NCI-H2081 (cell line): ENCODE measurements at places on chromosomes 3 and 15.
A peak's percentile ranks its signal among the peaks of the same experiment; 100 is the strongest.

DNA sequence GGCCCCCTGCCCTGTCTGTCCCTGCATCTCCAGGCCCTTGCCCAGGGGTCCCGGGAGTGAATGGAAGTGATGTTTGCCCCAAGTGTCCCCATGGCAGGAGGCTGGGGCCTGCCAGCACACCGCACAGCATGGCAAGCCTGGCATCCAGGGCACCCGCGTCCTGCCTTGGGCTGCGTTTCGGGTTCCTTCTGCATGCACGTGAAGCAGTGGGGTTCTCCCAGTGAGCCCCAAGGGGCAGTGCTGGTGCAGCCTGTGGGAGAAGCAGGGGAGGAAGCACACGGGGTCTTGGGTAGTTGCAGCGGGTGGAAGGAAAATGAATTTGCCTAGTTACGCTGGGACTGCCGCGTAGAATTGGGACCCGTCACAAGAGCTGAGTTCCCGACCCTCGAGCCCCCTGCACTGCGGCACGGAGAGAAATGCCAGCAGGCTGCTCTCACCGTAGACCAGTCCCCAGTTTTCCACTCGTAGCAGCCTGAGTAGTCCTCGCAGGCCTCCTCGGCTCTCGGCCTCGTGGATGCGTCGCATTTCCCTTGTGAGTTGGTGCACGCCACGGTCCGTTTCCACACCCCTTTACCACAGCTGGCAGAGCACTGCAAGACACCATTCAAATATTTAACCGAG, 259.5 kb upstream of the LYSMD4 start:
- no peak for DNase-seq

DNA sequence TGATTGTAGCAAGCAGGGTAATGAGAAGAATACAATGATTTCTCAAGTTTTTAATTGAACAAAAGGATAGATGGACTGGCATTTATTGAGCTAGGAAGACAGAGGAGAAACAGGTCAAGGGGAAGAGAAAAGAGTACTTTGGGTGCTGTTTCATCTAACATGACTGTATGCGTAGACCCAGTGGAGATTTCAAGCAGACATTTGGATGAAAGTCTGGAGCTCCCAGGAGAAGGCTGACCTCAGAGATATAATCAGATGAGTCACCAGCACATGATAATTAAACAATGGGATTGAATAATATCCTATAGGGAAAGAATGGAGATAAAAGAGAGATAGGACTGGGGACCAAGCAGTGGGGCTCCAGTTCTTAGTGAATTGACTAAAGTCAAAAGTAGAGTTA, 194.9 kb downstream of the ARRDC4 start:
- DNase-seq = no peak

GRCh38 chr3:113186566-113186965, 24.8 kb upstream of the BOC start:
- no peak for DNase-seq

DNA sequence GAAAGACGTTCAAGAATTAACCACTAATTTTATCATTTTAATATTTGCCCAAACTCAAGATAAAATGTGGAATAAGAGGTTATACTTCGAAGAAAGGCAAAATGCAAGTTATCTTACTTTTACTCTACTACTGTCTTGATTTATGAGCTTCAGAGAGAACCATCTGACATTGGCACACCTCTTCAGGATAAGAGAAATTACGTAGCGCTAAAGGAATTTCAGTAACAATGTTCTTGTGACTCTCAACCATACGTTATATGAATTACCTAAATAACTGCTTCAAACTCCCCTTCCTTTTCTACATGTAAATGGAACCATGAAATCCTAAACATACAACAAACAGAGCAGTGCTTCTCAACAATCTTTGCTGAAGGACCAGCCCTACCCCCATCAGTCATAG, 96.8 kb downstream of the ZNF385D start:
- DNase-seq = no peak

GRCh38 chr3:103218146-103218545, 783.3 kb downstream of the ZPLD1 start:
- no peak for DNase-seq

GRCh38 chr3:160486459-160486869, 36.9 kb upstream of the TRIM59 start:
- peak; percentile 34 for DNase-seq

DNA sequence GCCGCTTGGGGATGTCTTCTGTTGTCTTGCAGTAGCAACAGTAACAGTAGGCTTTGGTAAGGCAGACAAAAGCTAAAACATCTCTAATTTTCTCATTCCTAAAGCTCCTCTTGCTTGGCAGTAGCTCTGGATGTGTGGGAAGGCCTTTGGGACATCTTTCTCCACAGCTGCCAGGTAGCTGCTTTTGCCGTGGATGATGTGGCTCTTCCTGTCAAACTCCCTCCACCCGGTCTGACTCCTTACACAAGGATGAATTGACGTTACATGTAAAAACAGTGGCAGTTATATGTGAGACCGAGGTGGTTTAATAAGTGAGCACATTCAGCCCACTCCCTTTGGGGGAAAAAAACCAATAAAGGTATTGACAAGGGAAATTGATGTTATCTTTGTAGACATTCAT, 309.1 kb downstream of the TUSC7 start:
- no peak for DNase-seq

GRCh38 chr3:26657348-26657976, 34.9 kb downstream of the LRRC3B start:
- DNase-seq = no peak

- DNase-seq = no peak
Observed at GRCh38 chr3:150345021-150345538, 63.0 kb upstream of the TSC22D2 start.

GRCh38 chr3:123085932-123086627, 19.3 kb downstream of the PDIA5 start:
- no peak for DNase-seq

DNA sequence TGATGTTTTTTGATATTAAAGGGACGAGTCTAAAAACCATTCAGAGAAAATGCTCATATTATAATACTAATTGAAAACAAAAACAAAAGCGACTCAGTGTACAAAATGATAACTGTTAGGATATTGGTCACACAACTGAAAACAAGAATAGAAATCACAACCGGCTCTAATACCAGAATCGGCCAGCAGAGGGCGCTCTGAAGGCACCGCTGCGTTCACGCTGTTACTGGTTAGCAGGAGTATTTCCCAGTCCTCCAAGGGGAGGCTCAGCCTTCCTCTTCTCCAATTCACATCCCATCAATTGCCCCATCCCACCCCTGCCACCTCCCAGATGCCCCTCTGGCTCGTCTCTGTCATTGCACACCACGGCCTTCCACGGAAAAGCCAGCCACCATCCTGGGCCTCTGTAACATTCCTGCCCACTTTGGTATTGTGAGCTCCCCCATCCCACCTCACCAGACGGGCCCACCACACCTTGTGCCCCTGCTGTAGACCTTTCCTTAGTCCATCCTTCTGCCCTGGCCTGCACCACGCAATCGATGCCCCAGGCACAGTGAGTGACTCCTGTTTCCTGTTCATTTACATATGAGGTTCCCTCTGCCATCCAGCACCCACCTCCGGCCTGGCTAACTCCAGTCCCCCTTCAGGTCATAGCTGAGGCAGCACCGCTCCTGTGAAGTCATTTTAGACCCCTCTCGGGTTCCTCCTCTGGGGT, 8.5 kb downstream of the FAM107A start:
- DNase-seq = peak; percentile 58

DNA sequence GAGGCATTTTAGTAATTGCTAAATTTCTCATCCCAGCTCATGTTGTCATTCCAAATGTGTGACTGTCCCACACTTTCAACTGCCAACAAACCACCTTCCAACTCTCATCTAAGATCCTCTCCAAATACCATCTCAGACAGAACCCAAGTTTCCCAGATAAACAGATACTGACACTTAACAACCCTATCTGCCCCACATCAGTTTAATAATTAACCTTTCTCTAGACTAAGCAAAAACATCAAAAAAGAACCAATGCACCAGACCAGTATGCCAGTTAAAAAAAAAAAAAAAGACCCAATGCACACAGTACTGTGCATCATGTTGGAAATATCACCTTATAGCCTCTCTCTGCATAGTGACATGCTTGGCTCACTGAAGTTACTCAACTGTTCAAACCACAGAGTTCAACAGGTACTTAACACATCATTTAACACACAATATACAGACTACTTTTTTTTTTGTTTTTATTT, 5.5 kb downstream of the SFMBT1 start:
- DNase-seq = no peak

DNA sequence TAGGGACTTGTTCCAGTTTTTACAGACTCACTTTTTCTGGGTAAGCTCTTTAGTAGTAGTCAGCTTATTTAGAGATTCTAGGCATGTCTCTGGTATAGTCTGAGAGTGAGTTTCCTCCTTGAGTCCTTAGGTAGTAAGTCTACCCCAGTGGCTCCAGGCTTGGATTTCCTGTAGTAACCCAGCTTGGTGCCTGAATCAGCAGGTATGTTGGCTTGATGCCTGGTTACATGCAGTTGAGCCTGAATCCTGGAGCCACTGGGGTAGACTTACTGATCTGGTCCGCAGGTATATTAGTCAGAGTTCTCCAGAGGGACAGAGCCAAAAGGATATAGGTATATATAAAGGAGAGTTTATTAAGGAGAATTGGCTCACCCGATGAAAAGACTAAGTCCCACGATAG, 85.8 kb upstream of the RBMS3 start:
- DNase-seq = no peak

DNA sequence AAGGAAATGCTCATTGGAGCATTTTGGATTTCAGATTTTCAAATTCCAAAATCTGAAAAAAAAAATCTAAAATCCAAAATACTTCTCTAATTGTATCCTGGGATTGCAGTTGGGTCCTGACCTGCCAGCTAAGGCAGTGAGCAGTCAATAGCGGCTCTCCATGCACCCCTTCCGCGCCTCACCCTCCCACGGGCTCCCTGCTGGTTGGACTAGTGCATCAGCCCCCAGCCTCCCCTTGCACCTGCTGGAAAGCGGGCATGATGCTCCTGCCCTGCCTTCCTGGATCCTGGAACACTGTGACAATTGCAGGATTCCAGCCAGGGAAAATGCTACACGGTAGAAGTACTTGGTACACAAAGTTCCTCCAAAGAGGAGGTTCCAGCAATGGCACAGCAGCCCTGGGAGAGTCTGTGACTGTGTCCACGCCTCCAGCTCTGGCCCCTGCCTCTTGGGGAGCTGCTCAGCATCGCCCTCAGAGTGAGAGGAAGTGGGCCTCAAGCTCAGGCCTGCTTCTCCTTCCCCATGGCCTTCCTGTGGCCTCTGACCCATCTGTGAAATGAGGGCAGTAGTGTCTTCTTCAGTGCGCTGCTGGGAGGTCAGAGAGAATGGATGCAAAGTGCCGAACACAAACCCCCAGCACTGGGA, 39.5 kb upstream of the CHRNB4 start:
- DNase-seq = peak; percentile 17

DNA sequence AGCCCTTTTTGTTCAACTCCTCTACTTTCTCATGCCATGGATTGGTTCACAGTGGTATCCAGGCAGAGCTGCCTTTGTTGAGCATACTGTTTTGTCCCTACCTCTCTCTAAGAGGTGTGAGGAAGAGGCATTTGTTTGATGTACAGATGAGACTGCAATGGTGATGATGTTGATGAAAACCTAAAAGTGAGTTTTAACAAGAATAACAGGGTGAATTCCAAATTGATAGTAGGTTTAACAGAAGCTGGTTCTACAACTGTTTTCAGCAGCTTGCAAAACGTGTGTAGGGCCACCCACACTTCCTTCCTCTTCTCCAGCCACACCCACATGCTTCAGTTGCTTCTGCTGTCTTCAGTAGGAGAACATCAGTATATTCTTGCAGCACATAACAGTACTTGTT, 10.2 kb downstream of the SNRK start:
- DNase-seq = no peak

DNA sequence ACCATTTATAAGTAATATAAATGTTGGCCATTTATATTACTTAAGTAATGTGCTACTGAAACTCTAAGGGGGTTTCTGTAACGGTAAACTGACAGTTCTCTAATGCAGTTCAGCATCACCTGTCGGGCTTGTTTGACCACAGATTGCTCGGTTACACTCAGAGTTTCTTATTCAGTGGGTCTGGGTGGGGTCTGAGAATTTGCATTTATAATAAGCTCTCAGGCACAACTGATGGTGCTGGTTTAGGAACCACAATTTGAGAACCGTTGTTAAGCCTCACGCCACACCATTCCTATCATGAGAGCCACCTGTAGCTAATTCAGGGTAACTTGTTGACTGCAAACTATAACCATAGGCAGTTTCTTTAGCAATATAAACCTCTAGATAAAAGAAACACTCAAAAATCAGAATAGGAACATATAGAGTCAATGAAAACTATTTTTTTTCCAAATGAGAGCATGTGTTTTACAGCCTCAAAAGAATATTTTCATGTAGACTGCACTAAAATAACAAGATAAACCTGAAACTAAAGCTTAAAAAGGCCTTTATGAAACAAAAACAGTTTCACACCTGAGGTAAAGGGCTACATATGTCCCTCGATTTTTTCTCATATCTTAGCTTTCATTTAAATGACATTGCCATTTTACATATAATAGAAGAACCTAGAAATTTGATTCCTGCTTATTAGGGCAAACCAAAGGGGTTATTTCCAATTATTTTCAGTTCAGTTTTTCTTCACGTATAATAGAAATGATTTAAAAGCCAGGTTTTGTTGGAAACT, 604.8 kb downstream of the UNC13C start:
- no peak for DNase-seq

- DNase-seq = peak; percentile 66
Observed at GRCh38 chr15:52780172-52780980, 9.8 kb downstream of the ONECUT1 start.

GRCh38 chr15:39083213-39083612, 497.7 kb upstream of the THBS1 start:
- no peak for DNase-seq

DNA sequence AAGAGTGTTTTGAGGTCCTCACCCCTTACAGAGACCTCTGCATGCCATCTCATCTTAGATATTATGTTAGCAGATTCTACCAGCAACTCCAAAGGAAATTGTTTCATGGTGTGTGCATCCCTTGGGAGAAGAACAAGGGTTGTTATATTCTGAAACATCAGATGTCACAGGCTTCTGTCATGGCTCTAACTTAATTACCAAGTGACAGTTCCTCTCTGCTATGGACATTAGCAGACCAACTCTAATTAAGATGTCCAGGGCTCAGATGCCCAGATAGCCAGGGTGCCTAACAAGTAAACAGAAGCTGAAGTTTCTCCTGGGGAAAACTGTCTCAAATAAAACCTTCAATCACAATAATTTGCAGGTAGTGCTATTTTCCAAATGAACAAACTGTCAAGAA, 153.1 kb upstream of the BFSP2 start:
- DNase-seq = no peak

DNA sequence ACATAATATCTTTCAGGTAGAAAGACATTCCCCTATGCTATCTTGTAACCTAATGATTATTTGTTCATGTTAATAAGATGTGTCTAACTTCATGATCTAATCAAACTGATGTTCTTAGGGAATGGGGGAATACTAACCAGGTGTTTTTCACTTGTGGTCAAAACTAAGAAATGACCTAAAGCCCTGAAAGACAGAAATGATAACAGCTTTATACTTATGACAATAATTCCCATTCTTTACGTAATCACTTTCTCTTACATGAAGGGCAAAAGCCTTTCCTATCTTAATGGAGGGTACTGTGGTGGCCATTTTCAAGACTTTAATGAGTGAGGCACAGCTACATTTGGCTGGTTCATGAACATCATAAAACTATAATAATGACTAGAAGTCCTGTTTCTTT, 33.9 kb upstream of the MEIS2 start:
- DNase-seq = no peak

- no peak for DNase-seq
Observed at GRCh38 chr3:77421916-77422315, 382.0 kb downstream of the ROBO2 start.
